ENCODE measurements at places on chromosomes 3 and 15.

DNA sequence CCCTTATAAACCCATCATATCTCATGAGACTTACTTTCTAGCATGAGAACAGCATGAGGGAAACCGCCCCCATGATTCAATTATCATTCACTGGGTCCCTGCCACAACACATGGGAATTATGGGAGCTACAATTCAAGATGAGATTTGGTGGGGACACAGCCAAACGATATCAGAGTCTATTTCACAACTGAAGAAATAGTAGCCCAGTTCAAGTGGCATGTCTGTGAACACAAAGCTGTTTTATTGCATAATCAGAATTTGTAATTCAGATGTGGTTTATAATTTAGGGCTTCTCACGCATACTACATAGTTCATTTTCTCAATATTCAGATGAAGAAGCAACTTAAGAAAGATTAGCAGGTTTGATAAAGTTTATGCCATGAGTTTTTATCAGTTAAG lies 1188.0 kb upstream of the ALCAM start:
- H3K27me3 ChIP-seq = no peaks in the 10 kb centered on the region
- no peaks in the 10 kb centered on the region for H3K4me1 ChIP-seq
- H3K27ac ChIP-seq = no peak overlapping the region

- no peaks in the 10 kb centered on the region for H3K36me3 ChIP-seq
- H3K27me3 ChIP-seq = no peaks in the 10 kb centered on the region
- no peak overlapping the region for H3K4me3 ChIP-seq
- no peaks in the 10 kb centered on the region for H3K4me1 ChIP-seq
These were observed 556.2 kb upstream of the CBLB start for GRCh38 chr3:106425026-106425425.

GRCh38 chr15:68833700-68834331 lies 13.1 kb upstream of the ANP32A start:
- no peak overlapping the region for H3K4me3 ChIP-seq
- H3K27me3 ChIP-seq = no peaks in the 10 kb centered on the region
- H3K4me1 ChIP-seq = no peaks in the 10 kb centered on the region
- no peak for DNase-seq

GRCh38 chr15:77475898-77476297 lies 55.2 kb downstream of the HMG20A start:
- no peak overlapping the region for H3K4me3 ChIP-seq
- H3K27me3 ChIP-seq = no peaks in the 10 kb centered on the region
- H3K36me3 ChIP-seq = peaks cover 30% of the 10 kb centered on the region

DNA sequence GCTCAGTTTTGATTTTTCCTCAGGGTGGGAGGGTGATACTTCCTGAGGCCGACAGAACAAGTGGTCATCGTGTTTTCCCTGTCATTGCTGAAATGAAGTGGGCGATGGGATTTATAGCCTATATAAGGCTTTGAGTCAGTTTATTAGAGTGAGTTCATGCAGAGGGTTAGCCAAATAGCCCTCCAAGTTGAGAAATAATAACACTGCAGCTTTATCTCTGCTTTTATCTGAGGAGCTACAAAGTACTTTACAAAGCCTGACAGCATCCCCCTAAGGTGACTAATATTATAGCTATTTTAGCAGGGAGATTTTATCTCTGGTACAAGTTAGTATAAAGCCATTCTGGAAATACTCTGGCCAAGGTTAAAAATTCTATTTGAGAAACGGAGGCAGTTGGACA lies 389.6 kb downstream of the MFSD1 start:
- no peaks in the 10 kb centered on the region for H3K4me1 ChIP-seq
- H3K36me3 ChIP-seq = no peaks in the 10 kb centered on the region
- no peak overlapping the region for H3K27ac ChIP-seq
- H3K27me3 ChIP-seq = no peaks in the 10 kb centered on the region
- H3K4me3 ChIP-seq = no peak overlapping the region

- H3K4me3 ChIP-seq = no peak overlapping the region
- no peaks in the 10 kb centered on the region for H3K36me3 ChIP-seq
- H3K4me1 ChIP-seq = no peaks in the 10 kb centered on the region
- no peak for DNase-seq
These were observed 132.9 kb upstream of the PRICKLE2 start for GRCh38 chr3:64358176-64358575.

GRCh38 chr15:40787344-40787841 lies 17.6 kb downstream of the C15orf62 start:
- DNase-seq = no peak
- H3K27ac ChIP-seq = 0 out of 2 replicates have a peak overlapping the region, but pooled peaks have one; percentile 9
- no peak overlapping the region for H3K4me3 ChIP-seq
- no peaks in the 10 kb centered on the region for H3K27me3 ChIP-seq

DNA sequence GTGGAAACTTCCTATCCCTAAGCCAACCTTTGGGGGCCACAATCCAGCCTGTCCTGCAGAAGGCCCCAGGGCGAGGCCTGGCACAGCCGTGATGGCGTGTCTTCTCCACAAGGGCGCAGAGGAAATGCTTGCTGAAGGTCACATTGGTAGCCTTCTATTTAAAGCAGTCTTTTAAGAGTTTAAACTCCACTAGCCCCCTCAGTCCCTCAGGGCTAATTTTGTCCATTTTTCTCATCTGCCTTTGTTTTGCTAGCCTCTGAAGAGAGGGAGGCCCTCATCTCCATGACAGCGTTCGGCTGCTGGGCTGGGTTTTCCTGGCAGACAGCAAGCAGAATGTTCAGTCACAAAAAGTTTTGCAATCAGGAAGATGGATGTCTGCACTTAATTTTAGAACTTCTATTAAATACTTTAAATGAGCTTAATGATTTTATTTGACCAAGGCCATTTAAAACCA lies 40.8 kb downstream of the RARB start:
- H3K27me3 ChIP-seq = no peaks in the 10 kb centered on the region
- no peaks in the 10 kb centered on the region for H3K4me1 ChIP-seq
- no peak for DNase-seq
- no peak overlapping the region for H3K27ac ChIP-seq
- no peak overlapping the region for H3K4me3 ChIP-seq

- no peak overlapping the region for H3K4me3 ChIP-seq
- peaks cover 44% of the 10 kb centered on the region for H3K4me1 ChIP-seq
- no peak overlapping the region for H3K27ac ChIP-seq
- H3K36me3 ChIP-seq = peaks cover 51% of the 10 kb centered on the region
- H3K27me3 ChIP-seq = no peaks in the 10 kb centered on the region
These were observed 63.4 kb downstream of the RGMA start for GRCh38 chr15:93025625-93025982.

DNA sequence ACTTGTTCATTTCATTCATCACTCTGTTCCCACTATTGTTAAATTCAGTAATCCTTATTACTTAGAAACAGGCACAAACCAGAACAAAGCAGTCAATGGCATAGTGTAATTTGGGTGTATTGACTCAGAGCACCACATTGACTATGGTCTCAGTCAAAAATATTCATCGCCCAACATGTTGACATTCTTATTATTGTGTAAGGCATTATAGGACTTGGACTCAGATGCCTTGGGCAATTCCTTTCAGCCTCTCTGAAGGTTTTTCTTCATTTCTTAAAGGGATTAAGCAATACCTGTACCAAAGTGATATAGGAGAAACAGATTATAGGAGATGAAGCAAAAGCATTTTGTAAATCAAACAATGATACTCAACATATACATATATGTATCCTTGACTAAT lies 114.7 kb upstream of the BHLHE40 start:
- H3K4me3 ChIP-seq = no peak overlapping the region
- peak overlapping the region; percentile 48 for H3K27ac ChIP-seq
- no peaks in the 10 kb centered on the region for H3K36me3 ChIP-seq
- peaks cover 8% of the 10 kb centered on the region for H3K4me1 ChIP-seq
- DNase-seq = no peak

- no peaks in the 10 kb centered on the region for H3K27me3 ChIP-seq
- peak overlapping the region; percentile 74 for H3K4me3 ChIP-seq
- H3K36me3 ChIP-seq = no peaks in the 10 kb centered on the region
- no peak for DNase-seq
- peak overlapping the region; percentile 60 for H3K27ac ChIP-seq
- peaks cover 8% of the 10 kb centered on the region for H3K4me1 ChIP-seq
These were observed 10.9 kb downstream of the GNB5 start for GRCh38 chr15:52180196-52180835.

GRCh38 chr15:41004490-41004889 lies 51.2 kb downstream of the CHAC1 start:
- peaks cover 4% of the 10 kb centered on the region for H3K36me3 ChIP-seq
- peaks cover 12% of the 10 kb centered on the region for H3K4me1 ChIP-seq
- no peak for DNase-seq
- no peak overlapping the region for H3K4me3 ChIP-seq

GRCh38 chr3:120567370-120568201 lies 28.6 kb upstream of the NDUFB4 start:
- H3K4me1 ChIP-seq = 0 out of 2 replicates have a peak, but pooled peaks cover 4% of the 10 kb centered on the region
- H3K36me3 ChIP-seq = no peaks in the 10 kb centered on the region
- no peak overlapping the region for H3K4me3 ChIP-seq
- H3K27me3 ChIP-seq = 0 out of 2 replicates have a peak, but pooled peaks cover 3% of the 10 kb centered on the region
- DNase-seq = no peak

- peak overlapping the region; percentile 78 for H3K27ac ChIP-seq
- DNase-seq = no peak
- peaks cover 10% of the 10 kb centered on the region for H3K4me1 ChIP-seq
- no peaks in the 10 kb centered on the region for H3K27me3 ChIP-seq
- no peak overlapping the region for H3K4me3 ChIP-seq
These were observed 67.1 kb upstream of the CDV3 start for GRCh38 chr3:133506215-133506901.

- no peaks in the 10 kb centered on the region for H3K27me3 ChIP-seq
- no peak overlapping the region for H3K4me3 ChIP-seq
- no peak for DNase-seq
- H3K4me1 ChIP-seq = no peaks in the 10 kb centered on the region
These were observed 368.6 kb upstream of the RBMS3 start for GRCh38 chr3:28912120-28912885.

DNA sequence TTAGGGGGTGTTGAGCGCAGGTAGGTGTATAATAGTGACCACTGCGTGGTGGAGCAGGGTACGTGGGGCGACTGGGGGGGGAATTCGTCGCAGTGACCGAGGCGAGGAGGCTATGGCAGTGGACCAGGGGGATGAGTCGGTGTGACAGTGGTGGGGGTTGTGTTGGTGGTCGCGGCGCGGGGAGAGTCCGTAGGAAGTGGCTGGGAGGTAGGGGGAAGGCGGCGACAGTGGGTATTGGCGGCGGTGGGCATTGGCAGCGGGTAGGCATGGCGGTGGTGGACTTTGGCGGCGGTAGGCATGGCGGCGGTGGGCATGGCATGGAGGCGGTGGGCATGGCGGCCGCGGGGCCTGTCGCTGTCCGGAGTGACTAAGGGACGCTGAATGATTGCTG lies 739 bp downstream of the SNRPN start:
- H3K27ac ChIP-seq = peak overlapping the region; percentile 88
- H3K36me3 ChIP-seq = no peaks in the 10 kb centered on the region
- peak overlapping the region; percentile 94 for H3K4me3 ChIP-seq
- H3K27me3 ChIP-seq = no peaks in the 10 kb centered on the region
- peaks cover 11% of the 10 kb centered on the region for H3K4me1 ChIP-seq
- DNase-seq = no peak

GRCh38 chr15:27027229-27027628 lies 56.2 kb downstream of the GABRG3 start:
- no peak overlapping the region for H3K4me3 ChIP-seq
- H3K36me3 ChIP-seq = no peaks in the 10 kb centered on the region
- H3K27me3 ChIP-seq = no peaks in the 10 kb centered on the region

DNA sequence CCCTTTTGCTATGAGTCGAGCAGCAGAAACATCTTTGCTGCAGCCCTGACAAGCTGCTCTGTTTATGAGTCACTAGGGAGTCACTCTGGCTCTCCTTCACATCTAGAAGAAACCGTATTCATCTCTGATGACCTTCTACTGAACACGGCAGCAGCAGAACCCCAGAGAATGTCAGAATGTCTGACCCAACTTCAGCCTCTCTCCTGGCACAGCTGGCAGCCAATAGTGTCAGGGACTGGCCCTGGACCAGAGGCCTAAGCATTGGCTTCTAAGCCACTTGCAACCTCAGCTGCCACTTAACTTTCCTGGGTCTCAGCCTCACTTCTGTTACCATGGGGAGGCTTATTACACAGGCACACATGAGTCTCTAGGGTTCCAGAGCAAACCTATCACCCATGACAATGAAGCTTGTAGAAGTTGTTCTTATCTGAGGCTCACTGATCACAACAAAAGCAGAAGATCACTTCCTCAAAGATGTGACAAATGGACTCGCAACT lies 184.1 kb upstream of the TLE3 start:
- DNase-seq = no peak
- no peaks in the 10 kb centered on the region for H3K36me3 ChIP-seq
- H3K4me1 ChIP-seq = no peaks in the 10 kb centered on the region
- H3K4me3 ChIP-seq = no peak overlapping the region
- no peaks in the 10 kb centered on the region for H3K27me3 ChIP-seq
- H3K27ac ChIP-seq = no peak overlapping the region

DNA sequence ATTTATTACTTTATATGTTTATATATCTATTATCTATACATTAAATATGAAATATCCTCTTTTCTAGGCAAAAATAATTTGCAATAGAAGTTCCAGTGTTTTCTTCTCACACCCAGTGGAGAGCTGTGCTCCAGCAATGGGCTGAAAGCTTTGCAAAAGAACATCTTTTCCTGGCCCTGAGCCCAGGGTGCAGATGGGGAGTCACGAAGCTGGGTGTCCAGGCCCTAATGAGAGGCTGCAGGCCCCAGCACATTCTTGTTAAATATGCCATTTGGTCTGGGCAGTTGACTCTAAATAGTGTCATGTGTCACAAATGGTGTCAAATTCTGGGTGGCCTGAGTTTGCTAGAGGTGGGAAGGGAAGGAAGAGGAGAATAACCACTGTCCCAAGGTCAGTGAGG lies 5.7 kb downstream of the NTRK3 start:
- no peak overlapping the region for H3K4me3 ChIP-seq
- no peak overlapping the region for H3K27ac ChIP-seq
- H3K4me1 ChIP-seq = no peaks in the 10 kb centered on the region
- peaks cover 7% of the 10 kb centered on the region for H3K27me3 ChIP-seq

DNA sequence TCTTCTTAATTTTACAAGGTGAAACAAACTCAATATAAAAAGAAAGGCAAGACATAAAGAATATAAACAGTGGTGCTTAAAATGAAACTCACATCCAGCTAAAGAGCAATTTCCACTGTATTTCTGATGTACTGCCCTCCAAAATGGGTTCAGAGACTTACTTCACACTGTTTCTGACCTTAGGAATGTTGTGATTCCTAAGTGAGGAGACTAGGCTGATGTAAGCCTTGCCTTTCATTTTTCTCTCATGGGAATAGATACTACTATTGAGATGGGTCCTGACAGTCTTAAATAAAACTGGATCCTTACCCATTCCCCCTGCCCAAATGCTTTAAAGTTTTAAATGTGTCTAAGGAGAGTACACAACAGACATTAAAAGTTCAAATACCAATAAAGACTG lies 86.9 kb downstream of the CBLB start:
- no peak for DNase-seq
- no peak overlapping the region for H3K4me3 ChIP-seq
- H3K4me1 ChIP-seq = no peaks in the 10 kb centered on the region
- no peaks in the 10 kb centered on the region for H3K36me3 ChIP-seq

- H3K27ac ChIP-seq = no peak overlapping the region
- DNase-seq = no peak
- H3K4me1 ChIP-seq = no peaks in the 10 kb centered on the region
- H3K27me3 ChIP-seq = no peaks in the 10 kb centered on the region
These were observed 553.7 kb downstream of the PDCD6IP start for GRCh38 chr3:34351882-34352777.

- no peak overlapping the region for H3K27ac ChIP-seq
- H3K27me3 ChIP-seq = no peaks in the 10 kb centered on the region
- H3K4me3 ChIP-seq = no peak overlapping the region
- no peak for DNase-seq
These were observed 129.5 kb downstream of the ATP8B4 start for GRCh38 chr15:49989498-49989897.

All from Panc1 (cell line).